CD4-positive, alpha-beta T cell treated with Interleukin-2 at 100 ng/mL for 4 hours (primary cell): ENCODE measurements at places on chromosomes 3 and 15.

- DNase-seq, result peak; percentile 69
Measured at GRCh38 chr3:15332405-15333098, at the start of gene SH3BP5. Gene SH3BP5, minus strand, starts transcription at chr3:15332586. Its CDS starts 178 bp downstream, at chr3:15332408.

DNA sequence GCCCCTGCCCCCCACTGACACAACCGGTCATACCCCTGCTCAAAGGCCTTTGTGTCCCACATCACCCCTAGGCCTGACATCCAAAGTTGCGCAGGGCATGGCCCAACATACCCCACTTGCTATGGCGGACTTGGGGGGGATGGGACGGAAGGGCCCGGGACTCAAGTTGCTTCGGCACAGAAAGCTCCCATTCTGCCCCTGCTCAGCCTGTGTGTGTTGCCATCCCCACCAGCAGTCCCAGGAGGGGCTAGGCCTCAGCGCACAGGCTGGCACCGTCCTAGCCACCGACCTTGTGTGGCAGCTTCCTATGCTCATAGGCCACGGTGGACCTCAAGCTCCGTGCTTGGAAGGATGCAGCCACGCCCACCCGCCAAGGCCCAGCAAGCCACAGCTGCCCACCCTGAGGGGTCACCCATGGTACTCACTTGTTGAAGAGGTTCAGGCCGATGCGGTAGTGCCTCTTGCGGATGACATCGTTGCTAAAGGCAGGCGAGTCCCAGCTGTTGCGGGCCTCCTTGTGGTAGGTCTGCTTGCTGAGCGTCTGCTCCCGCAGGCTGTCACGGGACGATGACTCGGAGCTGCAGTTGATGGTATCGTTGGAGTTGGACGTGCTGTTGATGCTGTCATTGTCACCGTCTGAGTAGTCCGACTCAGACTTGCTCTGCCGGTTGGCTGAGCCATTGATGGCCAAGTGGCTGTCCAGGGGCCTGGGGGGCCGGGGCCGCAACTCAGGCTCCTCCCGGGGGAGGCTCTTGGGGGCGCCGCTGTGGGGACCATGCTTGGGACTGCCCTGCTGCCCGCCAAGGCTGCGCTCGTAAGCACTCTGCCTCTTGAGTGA lies 93.9 kb upstream of the RPL32 start:
- no peak for DNase-seq

DNA sequence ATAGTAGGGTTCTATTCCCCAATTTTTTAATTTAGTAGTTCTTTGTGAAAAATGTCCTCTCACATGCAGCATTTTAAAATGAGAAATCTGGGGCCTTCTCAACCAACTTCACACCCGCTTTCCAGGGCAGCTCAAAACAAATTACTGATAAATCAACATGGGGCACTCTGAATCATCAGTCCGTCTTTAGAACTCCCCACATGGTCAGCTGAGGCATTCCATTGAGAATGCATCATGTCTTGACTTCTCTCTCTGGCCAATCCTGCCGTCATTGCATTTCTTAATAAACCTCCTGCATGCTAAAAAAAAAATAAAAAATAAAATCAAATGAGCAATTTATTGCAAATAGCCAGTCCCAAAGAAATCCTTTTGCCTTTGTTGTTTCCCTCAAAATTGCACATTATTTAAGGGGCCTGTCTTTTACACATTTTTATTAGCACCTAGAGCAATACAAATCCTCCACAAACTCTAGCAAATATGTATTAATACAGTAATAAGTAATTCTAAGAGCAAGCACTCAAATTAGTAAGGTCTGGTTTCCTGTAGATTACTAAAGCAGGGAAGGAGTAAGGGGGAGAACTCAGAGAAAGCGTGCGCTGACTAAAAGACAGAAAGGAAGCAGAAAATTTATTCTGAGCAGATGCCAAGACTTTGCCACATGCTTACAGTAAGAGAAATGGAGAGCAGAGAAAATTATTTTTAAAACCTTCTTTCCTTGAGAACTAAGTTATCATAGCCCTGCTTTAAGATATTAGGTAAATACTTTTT lies 175.7 kb downstream of the TNIK start:
- DNase-seq, result no peak

DNA sequence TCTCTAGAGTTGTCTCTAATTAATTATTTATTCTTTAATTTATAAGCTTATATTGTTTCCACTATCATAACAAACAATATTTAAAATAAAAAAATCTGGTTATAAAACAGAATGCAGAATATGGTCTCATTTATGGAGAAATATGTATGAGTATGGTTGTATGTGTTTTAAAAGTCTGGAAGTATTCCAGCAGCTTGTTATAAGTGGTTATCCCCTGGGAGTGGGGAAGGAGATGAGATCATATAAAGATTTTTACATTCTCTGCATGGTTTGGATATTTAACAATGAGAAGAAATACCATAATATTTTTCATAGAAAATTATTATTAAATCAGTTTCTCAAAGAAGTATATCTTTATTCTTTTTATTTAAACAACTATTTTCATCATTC lies 135.4 kb upstream of the MB21D2 start:
- DNase-seq, result no peak

DNA sequence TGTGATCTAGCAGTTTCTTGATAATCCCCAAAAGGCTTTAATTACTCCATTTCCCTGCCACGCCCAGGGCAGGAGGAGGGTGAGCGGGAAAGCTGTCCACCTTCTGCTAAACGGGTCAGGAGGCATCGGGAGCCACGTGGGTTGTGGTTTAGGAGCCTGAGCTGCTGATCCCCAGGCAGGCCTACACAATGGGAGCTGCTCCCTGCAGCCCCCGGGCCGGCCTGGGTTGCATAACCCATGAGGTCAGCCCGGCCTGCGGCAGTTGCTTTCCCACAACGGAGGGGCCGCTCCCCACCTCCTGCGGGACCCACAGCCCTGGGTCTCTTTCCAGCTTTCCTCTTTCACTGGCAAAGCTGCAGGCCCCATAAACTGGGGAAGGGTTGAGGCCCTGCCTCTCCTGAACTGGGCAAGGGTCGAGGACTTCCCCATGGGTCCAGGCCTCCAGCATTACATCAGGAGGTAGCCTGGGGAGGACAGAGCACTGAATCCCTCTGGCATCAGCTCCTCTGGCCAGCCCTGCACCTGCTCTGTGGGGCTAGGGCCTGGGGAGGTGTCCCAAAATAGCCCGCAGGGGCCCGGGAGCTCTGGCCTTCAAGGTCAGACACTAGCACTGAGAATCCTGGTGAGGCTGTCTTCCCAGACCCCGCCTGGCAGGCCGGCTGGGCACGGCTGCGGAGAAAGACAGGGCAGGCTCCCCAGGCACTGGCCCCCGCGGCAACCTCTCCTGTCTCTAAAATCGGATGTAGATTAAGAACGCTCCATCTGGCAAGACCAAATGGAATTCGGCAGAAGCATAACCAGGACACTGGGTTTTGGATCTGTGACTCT lies 47.3 kb downstream of the ZDHHC19 start:
- DNase-seq, result no peak
